H54 (cell line): ENCODE measurements at places on chromosomes 2 and 18.
A peak's percentile ranks its signal among the peaks of the same experiment; 100 is the strongest.

DNA sequence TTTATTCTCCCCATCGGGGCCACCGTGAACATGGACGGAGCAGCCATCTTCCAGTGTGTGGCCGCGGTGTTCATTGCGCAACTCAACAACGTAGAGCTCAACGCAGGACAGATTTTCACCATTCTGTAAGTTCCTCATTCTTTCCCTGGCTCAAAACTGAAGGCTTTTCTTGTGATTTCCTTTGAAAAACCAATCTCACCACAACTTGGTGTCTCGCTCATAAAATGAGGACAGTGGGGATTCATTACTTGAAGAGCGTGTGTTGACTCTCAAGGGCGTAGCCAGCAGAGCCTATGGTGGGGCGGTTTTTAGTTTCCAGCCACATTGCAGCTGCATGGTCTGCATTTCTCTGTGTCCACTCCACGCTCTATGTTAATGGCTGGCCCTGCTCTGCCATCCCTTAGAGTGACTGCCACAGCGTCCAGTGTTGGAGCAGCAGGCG, 29.0 kb downstream of the SLC1A4 start:
- DNase-seq, result no peak

DNA sequence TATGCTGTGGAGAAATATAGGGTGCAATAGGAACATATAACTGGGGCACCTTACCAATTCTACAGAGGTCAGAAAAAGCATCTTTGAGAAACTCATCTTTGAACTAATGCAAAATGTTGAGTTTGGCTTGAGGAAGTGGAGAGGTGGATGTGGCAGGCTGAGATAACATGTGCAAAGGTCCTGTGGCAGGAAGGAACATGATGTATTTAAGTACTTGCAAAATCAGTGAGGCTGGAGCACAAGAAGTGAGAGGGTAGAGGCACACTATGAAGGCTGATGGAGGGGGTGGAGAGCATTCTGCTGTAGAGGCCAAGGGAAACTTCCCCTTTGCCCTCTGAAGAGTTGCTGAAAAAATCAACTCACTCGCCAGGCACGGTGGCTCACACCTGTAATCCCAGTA, 14.7 kb upstream of the RAB1A start:
- DNase-seq, result no peak

- no peak for DNase-seq
Observed at GRCh38 chr2:3342324-3342723, 35.3 kb downstream of the EIPR1 start.

GRCh38 chr2:206887745-206888144, 51.6 kb upstream of the CPO start:
- DNase-seq, result no peak

GRCh38 chr2:127386246-127386645, 1.5 kb downstream of the MAP3K2 start:
- DNase-seq, result no peak

DNA sequence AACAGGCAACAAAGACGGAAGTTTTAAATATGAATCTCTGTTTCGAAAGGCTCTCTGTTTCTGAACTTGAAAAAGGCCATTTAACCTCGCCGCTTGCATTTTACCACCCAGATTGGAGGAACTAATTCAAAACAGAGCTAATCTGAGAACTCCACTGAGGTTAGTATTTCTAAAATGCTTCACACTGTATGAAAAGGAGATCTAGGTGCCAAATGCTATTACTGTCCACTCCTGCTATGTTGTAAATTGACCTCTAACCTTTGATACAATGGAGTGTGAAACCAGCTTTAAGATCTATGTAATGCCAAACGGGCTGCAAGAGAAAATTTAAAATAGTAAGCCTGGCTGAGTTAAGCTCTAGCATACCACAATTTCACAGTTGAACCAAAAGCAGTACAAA, 364.5 kb downstream of the IRS1 start:
- DNase-seq, result no peak

DNA sequence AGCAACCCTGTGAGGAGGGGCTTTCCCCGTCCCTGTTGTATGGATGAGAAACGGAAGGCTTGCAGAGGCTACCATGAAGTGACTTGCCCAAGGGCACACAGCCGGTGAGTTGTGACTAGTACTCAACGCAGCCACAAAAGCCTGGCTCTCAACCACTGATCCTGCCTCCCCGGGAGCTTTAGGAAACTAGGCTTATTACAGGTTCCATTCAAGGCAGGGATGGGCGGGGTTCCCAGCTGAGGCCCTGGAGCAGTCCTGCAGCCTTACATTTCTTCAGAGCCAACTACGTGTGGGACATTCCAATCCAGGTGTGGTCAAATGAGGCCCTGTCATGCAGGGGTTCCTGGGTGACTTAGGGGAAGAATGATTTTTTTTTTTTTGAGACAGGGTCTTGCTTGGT, 59.6 kb downstream of the MEX3C start:
- peak; percentile 22 for DNase-seq

DNA sequence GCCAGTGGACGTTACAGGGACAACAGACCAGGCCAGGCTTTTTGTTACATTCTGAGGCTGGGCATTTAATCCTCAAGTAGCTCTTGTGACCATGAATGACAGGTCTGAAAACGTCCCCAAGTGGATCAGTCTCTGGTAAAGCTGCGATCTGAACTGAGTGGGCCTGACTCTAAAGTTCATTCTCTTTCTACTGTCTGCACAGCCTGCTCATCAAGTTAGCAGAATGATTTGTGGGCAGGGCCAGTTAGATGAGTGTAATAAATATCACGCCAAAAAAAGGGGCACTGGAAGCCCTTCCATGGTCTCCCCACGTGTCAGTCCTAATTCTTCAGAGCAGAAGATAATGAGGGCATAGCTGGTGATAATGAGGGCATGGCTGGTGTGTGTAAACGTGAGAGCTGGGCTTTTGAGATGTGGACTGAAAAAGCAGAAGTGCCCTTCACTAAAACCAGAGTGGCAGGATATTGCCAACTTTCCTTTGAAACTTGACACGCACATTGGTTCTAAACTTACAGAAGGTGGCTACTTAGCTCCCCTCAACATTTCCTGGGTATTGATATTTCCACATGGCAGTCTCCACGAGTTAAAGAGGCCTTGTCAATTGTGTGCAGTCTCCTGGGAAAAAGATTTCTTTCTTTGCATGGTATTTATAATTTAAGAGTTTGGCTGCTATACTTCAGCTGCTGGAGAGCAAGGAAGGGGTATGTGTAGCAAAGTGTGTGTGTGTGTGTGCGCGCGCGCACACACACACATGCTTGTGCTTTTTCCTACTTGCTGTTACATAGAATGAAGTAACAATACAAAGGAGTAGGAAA, 72.7 kb upstream of the LYPD6B start:
- DNase-seq, result no peak

GRCh38 chr18:22816266-22817176, 116.6 kb upstream of the RBBP8 start:
- no peak for DNase-seq

DNA sequence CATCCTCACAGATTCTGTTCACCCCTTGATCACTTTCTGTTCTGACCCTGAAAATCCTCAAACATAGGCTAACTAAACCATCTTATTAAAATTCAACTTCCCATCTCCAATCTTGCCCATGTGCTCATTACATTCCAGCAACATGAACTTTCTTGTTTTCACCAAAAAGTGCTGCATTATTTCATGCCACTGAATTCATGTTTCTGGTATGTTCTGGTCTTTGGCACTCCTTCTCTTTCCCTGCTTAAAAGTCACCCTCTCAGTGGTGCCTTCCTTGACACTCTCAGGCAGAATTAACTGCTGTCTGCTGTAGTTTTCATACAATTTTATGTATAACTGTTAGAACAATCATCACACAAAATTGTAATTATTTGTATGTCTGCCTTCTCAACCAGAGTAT, 247.7 kb upstream of the RBMS1 start:
- no peak for DNase-seq

- no peak for DNase-seq
Observed at GRCh38 chr2:224151161-224151560, 112.1 kb upstream of the SERPINE2 start.

- DNase-seq, result no peak
Observed at GRCh38 chr2:147182260-147182659, 662.6 kb upstream of the ACVR2A start.

DNA sequence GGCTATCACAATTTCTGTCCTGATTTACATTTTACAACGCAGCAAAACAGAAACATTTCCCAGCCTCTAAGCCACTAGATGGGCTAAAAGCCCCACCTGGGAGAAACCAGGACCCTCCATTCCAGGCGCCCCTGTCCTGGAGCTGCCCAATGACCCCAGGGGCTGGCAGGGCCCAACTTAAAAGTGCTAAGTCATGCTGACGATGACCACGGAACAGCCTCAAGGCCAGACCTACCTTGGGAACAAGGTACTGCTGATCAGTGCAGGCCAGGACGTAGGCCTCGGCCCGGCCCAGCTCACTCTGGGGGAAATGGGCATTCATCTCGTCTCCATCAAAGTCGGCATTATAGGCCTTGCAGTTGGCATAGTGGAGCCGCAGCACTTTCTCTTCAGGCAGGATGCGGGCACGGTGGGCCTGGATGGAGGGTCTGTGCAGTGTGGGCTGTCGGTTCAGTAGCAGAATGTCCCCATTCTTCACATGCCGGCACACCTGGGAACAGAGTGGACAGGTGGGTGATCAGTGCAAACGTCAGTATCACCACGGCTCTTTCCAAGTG, 35.8 kb downstream of the POLR1A start:
- no peak for DNase-seq

GRCh38 chr18:38883111-38883510, 1317.5 kb upstream of the CELF4 start:
- no peak for DNase-seq
